Heart right ventricle (tissue), 16 donors: ENCODE measurements at places on chromosomes 16 and 17. TPM values are rescaled to one million over a fixed set of nuclear protein-coding genes. Genes with fewer than 3 reads are reported as not detected.

The FOXF1 gene
- 0.21 TPM for total RNA-seq

The KCNH6 gene
- not detected for total RNA-seq

The KRTAP4-3 gene
- total RNA-seq = not detected

- no peaks in the 10 kb centered on the region for H3K36me3 ChIP-seq
- no peak for DNase-seq
- H3K27me3 ChIP-seq = peaks cover under 1% of the 10 kb centered on the region
- no peak overlapping the region for H3K4me3 ChIP-seq
Observed at GRCh38 chr16:50667497-50668367, 13.4 kb downstream of the SNX20 start.

- H3K4me3 ChIP-seq = no peak overlapping the region
- H3K27me3 ChIP-seq = peaks cover 11% of the 10 kb centered on the region
- DNase-seq = no peak
- peaks cover 7% of the 10 kb centered on the region for H3K4me1 ChIP-seq
- no peaks in the 10 kb centered on the region for H3K36me3 ChIP-seq
Observed at GRCh38 chr16:28298511-28298878, 6.2 kb downstream of the SBK1 start.

DNA sequence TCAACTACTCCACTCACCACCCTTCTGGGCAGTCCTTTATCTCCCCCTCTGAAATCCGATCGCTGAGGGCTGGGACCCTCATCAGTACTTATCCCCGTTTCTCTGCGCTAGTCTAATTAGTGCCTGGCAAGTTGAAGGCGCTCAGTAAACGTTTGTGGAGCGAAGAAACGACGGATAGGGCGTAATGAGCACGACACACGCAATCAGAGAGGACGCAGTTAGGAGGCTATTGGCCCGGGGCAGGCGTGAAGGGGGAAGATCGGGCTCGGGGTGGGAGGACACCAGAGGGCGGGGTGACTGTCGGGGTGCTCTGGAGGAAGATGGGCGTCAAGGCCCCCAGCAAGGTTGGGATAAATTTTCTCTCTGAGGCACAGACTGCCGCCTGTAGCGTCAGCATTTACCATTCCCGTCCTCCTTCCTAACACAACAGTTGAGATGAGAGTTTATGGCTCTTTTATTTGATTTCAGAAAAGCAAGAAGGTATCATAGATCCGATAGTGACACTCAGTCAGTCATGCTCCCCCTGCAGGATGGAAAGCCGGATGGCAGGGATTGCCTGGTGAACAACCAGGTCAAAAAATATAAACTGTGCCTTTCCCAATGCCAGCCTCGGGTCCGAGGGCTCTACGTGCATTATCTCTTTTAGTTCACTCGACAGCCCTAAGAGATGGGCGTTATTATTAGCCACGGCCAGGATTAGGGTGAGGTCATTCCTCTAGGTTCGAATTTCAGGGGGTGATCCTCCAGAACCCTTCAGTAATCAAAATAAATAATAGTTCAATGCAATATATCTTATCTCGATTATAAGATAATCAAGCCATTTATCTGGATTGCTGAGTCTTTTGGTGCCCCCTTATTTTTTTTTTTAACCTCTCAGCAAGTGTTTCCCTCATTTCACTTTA, 9.5 kb upstream of the ARL4D start:
- DNase-seq = peak; percentile 85
- peak overlapping the region; percentile 65 for H3K4me3 ChIP-seq
- peak overlapping the region; percentile 99 for H3K27ac ChIP-seq
- peaks cover 24% of the 10 kb centered on the region for H3K4me1 ChIP-seq
- H3K36me3 ChIP-seq = no peaks in the 10 kb centered on the region
- H3K27me3 ChIP-seq = no peaks in the 10 kb centered on the region

- H3K4me1 ChIP-seq = peaks cover 13% of the 10 kb centered on the region
- H3K27me3 ChIP-seq = no peaks in the 10 kb centered on the region
- no peak overlapping the region for H3K4me3 ChIP-seq
- no peaks in the 10 kb centered on the region for H3K36me3 ChIP-seq
- no peak for DNase-seq
Observed at GRCh38 chr17:69445132-69445531, 30.6 kb downstream of the MAP2K6 start.

DNA sequence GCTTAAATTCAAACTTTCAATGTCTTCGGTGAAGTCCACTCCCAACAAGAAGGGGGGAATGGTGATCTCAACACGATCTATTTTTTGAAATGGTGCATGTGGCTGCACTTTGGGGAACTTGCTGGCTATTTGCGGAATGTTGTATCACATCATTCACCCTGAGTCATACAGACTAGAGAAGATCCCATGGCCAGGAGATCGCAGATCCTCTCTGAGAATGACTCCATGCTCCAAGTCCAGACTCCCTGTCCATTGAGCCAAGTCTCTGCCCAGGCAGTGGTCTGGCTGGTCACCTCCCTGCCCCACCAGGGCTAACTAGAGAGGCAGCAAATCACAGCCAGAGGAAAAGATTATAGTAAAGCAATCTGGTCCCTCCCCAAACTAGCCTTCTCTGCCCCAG, 120.6 kb downstream of the XYLT1 start:
- no peaks in the 10 kb centered on the region for H3K27me3 ChIP-seq
- H3K36me3 ChIP-seq = no peaks in the 10 kb centered on the region
- H3K4me3 ChIP-seq = no peak overlapping the region
- no peak for DNase-seq
- H3K27ac ChIP-seq = no peak overlapping the region

DNA sequence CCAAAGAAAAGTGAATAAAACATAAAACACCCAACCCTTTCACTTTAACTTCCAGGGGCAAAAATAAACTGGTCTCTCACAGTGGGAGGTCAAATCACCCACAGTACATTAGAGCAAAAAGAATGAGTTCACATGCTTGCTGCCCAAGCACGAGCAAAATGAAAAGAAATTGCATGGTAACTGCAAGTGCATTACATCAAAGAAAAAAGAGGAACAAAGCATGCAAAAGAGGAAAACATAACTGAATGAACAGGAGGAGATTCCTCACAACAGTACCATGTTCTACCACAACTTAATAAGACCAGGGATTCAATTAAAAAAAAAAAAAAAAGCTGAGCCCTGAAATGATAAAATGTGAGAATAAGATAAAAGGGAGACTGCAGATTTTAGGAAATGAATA, 12.3 kb downstream of the DNAH2 start:
- H3K27me3 ChIP-seq = no peaks in the 10 kb centered on the region
- no peak for DNase-seq
- H3K27ac ChIP-seq = no peak overlapping the region
- no peaks in the 10 kb centered on the region for H3K4me1 ChIP-seq
- H3K4me3 ChIP-seq = no peak overlapping the region

DNA sequence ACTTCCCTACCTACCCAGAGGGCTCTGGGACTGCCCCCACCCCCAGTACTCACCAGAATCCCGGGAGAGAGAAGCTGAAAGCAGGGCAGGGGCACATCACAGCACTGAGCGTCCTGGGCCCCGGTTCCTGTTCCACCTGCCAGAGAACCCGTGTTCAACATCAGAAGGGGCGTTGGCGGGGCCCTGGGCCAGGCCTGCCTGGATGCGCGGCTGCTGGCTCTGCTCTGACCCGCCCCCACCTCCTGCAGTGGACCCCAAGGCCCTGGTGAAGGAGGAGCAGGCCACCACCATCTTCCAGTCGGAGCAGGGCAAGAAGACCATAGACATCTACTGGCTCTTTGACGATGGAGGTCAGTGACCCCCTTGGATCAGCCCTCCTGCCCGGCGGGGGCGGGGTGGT, 27.7 kb downstream of the SLC12A3 start:
- H3K4me3 ChIP-seq = no peak overlapping the region
- H3K27me3 ChIP-seq = no peaks in the 10 kb centered on the region
- H3K27ac ChIP-seq = no peak overlapping the region
- no peaks in the 10 kb centered on the region for H3K4me1 ChIP-seq
- no peaks in the 10 kb centered on the region for H3K36me3 ChIP-seq
- DNase-seq = no peak

DNA sequence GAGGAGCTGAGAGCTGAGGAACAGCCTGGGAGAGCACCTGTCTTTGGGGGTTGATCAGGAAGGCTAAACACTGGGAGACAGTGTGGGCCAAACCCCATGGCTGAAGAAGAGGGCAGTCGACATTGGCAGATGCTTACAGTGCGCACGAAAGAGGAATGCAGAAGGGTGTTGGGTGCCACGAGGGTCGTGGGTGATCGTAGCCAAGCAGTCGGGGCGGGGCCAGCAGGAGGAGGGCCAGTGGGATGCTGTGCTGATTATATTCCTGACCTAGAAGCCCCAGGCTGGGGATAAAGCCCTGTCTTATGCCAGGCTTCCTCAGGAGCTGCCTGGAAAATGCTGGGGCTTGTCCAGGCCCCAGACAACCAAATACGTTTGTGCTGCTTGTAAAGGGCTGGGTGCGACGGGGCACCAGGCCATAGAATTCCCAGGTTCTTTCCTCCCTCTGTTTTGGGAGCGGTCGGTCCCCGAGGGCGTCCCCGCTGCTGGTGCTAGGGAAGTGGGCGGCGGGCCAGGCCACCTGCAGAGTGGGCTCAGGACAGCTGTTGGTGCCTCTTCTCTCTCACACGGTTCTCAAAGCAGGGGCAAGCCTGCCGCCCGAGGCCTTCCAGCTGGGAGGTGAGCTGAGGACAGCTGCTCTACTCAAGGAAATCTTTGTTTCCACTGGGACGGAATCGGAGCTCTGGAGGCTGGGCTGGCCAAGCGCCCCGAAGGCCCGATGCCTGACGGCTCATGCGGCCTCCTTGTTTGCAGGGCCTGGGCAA, 10.0 kb downstream of the C1QTNF1 start:
- no peaks in the 10 kb centered on the region for H3K27me3 ChIP-seq
- H3K4me3 ChIP-seq = no peak overlapping the region
- H3K27ac ChIP-seq = peak overlapping the region; percentile 71
- peak; percentile 68 for DNase-seq

- no peak overlapping the region for H3K27ac ChIP-seq
- no peaks in the 10 kb centered on the region for H3K36me3 ChIP-seq
- H3K4me3 ChIP-seq = no peak overlapping the region
- no peaks in the 10 kb centered on the region for H3K4me1 ChIP-seq
- no peak for DNase-seq
Observed at GRCh38 chr16:26053889-26054288, 362.1 kb downstream of the HS3ST4 start.

DNA sequence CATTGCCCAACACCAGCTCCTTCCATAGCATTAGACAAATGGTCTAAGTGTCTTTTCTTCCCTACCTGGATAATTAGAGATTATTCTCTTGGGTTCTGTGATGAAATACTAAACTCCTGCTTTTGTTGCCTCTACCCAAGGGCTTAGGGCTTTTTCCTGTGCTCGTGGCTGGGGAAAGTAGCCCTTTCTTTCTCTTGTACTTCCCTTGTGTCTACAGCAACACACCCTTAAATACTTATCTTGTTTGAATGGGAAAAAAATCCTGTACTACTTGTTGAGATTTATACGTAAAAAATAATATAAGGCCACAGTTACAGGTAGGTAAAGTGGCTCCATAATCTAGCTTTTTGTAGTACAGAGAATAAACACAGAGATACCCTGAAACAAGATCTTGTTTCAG, 7.0 kb upstream of the NACA2 start:
- no peaks in the 10 kb centered on the region for H3K4me1 ChIP-seq
- DNase-seq = no peak

DNA sequence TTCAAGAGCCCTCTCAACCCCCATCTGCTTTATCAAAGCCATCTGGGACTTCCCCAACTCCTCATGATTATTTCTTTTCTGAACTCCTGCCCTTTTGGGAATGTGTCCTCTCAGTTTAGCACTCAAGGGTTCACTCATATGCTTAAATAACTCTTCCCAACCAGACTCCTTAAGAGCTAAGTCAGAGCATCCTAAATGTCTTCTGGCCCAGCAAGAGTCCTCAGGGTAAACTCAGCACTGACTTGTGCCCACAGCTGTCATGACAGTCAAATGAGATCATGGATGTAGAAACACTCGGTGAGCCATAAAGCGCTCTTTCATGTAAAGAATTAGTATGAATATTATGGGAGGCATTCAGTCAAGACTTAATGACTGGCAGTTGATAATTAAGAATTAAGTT, 85.9 kb downstream of the TEX14 start:
- no peak overlapping the region for H3K27ac ChIP-seq
- no peak for DNase-seq
- no peak overlapping the region for H3K4me3 ChIP-seq

DNA sequence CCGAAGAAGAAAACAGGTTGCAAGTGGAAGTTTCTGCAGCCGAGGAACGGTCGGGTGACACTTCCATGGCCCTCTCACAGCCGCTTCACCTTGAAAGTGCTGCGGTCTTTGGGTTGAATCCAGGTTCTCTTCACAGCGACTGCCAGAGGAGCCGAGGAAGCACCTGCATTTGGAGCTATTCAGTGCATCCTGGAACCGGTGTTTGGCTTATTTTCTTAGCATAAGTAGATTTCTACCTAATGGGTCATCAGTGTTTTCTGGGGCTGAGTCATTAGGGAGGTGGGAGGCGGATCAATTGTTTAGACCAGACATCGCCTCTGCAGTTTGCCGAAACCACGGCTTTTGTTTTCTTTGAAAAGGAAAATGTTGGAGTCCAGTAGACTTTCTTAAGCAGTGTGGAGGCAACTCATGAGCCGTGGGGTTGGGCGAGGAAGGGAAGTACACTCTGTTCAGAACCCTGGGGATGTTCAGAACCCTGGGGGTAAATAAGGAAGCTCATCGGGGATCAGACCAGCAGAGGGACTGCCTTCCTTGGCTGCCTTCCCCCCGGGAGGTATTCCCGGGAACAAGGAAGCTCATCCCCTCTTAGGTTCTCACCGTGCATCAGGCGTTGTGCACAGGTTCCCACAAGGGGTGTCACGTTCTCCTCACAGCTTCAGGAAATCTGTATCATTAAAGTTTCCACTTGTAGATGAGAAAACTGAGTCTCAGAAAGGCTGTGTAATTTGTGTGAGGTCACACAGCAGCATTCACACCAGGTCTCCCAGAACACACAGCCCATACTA, 361.5 kb downstream of the SNX29 start:
- H3K4me1 ChIP-seq = no peaks in the 10 kb centered on the region
- no peak overlapping the region for H3K27ac ChIP-seq
- no peak for DNase-seq
- no peaks in the 10 kb centered on the region for H3K36me3 ChIP-seq

GRCh38 chr16:7227229-7227721, 105.4 kb upstream of the RBFOX1 start:
- no peaks in the 10 kb centered on the region for H3K4me1 ChIP-seq
- H3K27ac ChIP-seq = no peak overlapping the region
- no peaks in the 10 kb centered on the region for H3K36me3 ChIP-seq
- H3K27me3 ChIP-seq = no peaks in the 10 kb centered on the region
- DNase-seq = no peak
- no peak overlapping the region for H3K4me3 ChIP-seq

DNA sequence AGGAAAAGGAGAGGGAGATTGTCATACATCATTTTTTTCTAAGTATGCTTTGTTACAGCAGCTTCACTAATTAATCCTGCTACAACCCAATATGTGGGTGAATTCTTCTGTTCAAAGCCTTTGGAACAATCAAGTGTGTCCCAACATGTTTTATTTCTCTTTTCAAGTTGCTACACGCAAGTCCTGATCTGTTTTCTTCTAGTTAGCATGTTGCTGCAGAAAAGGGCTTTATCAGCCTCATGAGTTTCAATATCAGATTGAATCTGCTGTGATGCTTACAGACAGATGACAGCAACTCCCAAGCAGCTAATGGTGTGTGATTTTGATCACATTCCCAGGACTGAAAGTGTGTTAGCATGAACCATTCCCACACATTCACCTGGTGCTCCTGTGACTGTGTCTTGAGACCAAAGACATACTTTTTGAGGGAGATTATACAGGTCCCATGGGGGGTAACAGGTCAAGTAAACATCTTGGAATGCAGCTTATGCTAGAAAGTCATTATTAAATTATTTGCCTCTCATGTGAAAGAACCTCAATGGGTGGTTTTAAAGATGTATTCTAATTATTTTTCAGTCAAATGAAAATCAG, 96.9 kb upstream of the KCNJ16 start:
- no peak overlapping the region for H3K4me3 ChIP-seq
- H3K4me1 ChIP-seq = no peaks in the 10 kb centered on the region
- H3K27ac ChIP-seq = no peak overlapping the region
- H3K27me3 ChIP-seq = no peaks in the 10 kb centered on the region
- no peaks in the 10 kb centered on the region for H3K36me3 ChIP-seq
- DNase-seq = no peak
